ENCODE measurements at places on chromosomes 4 and X.

DNA sequence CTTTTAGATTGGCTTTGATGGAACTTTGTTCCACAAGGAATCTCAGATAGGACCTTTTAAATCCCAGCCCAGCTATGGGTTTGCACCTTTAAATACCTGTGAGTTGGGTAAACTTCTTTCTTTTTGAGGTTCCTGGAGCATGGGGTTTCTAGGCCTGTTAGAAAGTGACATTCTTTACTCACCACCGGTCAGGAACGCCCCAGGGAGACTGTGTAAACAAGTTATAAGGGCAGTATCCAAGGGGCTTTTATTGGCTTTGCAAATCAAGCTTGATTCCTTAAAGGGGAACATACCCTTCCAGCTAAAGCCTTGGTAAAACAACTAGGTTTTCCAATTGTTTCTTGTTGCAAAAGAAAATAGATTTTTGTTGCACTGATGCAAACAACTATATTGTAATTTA lies 93.4 kb downstream of the TENT5D start:
- DNase-seq, result no peak

- DNase-seq, result no peak
Measured at GRCh38 chr4:101157415-101158133, 189.8 kb downstream of the PPP3CA start.

GRCh38 chr4:113950207-113950606 lies 29.2 kb downstream of the ARSJ start:
- DNase-seq, result no peak

DNA sequence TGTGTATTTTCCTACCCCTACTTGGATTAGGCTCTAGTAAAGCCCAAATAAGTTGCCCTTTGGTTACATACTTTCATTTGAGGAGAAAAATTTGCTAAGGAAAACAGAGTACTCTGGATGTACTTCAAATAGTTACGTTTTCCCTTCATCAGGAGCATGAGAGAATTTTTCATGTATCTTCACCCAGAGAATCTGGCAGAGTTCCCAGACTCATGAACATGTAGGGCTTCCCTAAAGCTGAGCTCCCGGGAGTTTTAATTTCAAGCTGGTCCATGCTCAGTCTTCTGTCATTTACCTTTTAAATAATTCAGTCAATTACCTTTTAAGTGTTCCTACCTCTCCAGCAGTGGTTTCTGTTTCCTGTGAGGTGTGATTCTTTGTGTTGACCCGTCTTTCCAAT lies 367.5 kb upstream of the GRID2 start:
- DNase-seq, result no peak

DNA sequence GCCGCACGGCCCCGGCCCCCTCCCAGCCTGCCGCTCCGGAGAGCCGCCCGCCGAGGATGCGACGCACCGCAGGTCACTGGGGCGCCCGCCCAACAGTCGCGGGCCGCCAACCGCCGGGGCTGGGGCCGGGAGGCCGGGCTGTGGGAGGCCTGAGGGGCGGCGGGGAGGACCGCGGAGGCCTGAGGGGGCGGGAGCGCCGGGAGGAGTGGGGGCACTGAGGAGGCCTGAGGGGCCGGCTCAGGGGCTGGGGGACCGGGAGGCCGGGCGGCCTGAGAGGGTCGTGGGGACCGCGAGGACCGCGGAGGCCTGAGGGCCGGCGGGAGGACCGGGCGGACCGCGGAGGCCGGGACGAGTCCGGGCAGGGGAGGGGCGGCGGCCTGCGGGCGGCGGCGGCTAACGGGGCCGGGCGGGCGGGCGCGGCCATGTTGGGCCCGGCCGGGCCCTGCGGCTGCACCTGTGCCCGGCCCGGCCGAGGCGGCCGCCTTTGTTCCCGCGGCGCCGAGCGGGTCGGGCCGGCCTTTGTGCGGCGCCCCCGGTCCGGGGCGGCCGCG lies 353 bp downstream of the NSD2 start:
- peak; percentile 3 for DNase-seq

GRCh38 chr4:168550064-168550766 lies 53.4 kb downstream of the PALLD start:
- DNase-seq, result no peak

DNA sequence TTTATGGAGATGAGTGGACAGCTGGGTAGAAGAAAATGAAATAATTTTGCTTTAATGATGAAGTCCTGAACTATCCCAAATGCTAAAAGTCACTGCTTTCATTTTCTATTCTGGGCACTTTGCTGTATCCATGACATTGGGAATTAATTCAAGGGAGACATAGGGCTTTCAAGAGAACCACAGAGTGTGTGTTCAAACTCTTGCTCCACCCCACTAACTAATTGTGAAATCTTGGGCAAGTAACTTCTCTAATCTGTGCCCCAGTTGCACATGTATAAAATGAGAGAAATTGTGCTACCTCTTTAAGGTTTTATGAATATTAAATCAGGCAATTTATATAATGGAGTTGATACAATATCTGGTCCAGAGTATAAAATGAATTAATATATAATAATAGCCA lies 1422.0 kb downstream of the ADGRL3 start:
- no peak for DNase-seq

DNA sequence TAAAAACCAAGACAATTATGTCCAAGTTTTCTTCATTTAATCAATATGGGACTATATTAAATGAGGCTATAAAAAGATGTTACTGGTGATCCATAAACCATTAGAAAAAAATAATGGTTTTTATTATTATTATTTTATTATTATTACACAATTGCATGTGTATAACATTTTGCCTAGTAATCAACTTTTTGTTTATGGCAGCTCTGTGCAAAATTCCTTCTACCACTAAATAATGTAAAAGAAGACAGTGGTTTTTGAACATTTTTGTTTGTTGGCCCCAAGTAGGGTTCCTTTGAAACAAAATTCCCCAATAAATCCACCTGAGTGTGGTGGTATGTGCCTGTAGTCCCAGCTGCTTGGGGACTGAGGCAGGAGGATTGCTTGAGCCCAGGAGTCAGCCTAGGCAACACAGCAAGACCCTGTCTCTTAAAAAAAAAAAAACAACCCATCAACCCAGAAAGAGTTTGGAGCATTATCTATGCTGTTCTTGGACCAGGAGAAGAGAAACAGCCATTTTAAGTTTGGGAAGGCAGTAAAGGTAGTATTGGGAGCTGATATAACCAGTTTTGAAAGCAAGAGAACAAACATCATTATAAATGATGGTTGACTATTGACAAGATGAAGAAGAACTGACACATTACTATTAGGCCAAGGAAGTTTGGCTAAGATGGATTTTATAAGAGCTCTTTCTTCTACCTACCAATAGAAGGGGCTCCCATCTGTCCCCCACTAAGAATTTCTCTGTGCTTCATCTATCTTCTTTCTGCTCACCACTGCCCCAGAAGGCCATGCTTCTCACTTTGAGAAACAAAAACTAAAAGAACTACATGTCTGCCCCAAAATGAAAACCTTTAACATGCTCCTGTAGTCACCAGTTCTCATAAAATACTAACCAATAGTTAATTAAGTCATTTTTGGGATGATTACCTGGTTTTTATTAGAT lies 2.2 kb downstream of the TMEM156 start:
- DNase-seq, result no peak

- no peak for DNase-seq
Measured at GRCh38 chrX:8237718-8238117, 66.7 kb upstream of the VCX2 start.

DNA sequence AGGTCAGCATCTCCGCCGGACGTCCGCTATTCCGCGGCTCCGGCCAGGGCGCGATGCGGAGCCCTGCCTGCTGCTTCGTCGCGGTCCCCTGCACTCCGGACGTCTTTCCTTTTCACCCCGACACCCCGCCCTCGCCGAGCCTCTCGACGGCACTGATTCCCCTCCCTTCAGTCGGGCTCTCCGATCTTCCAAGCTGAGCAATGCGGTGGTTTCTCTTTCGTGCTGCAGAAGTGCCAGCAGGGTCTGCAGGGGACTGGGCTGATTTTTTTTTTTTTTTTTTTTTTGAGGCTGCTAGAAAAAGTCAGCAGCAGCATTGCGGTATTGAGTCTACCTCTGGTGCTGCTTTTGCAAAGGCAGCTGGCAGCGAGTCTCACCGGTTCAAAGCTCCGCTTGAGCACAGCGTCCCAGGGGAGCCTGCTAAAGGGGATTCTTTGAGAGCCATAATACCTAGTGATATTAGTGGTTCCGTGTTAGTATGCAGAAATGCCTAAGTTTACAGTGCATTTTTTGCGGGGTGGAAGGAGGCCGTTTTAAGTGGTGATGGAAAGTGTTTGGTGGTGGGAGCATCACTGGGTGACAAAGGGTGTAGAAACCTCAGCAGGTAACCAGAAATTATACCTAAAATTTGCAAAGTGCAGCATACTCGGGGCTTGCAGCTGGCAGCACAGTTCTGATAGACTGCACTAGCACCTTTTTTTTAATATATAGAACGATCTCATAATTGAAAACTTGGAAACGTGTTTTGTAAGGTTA lies 969 bp downstream of the STIM2 start:
- peak; percentile 62 for DNase-seq

DNA sequence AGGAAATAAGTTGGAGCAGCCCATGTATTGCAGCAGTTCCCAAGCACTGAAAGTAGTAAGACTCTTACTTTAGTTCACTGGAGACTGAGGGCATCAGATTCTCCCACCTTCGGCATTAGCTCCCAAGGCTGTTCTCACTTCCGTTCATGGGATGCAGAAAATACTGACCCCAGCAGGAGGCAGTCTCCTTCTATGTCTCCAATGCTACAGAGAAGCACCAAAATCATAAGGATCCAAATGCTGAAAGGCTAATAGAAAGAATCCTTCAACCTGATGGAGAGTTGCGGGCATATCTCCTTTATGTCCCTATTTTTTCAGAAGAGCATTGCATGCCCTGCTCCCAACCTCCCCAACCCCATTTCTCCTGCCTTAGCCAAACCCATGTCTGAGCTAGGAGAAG lies 32.4 kb downstream of the ADH7 start:
- no peak for DNase-seq

GRCh38 chr4:150942539-150942938 lies 72.5 kb downstream of the LRBA start:
- no peak for DNase-seq

GRCh38 chr4:128980816-128981326 lies 112.5 kb downstream of the SCLT1 start:
- no peak for DNase-seq

- DNase-seq, result peak; percentile 10
Measured at GRCh38 chrX:69093960-69094871, 71.0 kb downstream of the PJA1 start.

GRCh38 chr4:92333016-92333415 lies 29.2 kb downstream of the GRID2 start:
- no peak for DNase-seq

DNA sequence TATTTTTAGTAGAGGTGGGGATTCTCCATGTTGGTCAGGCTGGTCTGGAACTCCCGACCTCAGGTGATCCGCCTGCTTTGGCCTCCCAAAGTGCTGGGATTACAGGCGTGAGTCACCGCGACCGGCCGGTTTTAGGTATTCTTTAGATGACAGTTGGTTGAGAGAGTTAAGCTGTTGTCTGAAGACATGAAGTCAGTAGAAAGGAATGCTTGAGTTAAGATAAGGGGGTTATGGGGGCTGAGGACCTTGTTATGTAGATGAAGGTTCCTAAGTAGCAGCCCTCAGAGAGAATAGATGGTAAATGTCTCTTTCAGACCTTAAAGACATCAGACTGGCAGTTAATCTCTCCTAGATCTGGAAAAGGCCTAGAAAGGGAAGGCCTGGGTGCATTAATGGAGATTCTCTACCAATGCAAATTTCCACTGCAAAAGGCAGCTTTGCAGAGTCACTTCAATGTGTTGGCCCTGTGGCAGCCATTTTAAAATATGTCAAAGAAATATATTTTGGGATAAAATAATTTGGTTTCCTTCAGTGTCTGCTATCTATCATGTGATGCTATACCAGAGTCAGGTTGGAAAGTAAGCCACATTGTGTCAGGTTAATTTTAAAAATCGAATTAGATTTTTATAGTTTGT lies 6.4 kb upstream of the ZNF674 start:
- DNase-seq, result peak; percentile 46

DNA sequence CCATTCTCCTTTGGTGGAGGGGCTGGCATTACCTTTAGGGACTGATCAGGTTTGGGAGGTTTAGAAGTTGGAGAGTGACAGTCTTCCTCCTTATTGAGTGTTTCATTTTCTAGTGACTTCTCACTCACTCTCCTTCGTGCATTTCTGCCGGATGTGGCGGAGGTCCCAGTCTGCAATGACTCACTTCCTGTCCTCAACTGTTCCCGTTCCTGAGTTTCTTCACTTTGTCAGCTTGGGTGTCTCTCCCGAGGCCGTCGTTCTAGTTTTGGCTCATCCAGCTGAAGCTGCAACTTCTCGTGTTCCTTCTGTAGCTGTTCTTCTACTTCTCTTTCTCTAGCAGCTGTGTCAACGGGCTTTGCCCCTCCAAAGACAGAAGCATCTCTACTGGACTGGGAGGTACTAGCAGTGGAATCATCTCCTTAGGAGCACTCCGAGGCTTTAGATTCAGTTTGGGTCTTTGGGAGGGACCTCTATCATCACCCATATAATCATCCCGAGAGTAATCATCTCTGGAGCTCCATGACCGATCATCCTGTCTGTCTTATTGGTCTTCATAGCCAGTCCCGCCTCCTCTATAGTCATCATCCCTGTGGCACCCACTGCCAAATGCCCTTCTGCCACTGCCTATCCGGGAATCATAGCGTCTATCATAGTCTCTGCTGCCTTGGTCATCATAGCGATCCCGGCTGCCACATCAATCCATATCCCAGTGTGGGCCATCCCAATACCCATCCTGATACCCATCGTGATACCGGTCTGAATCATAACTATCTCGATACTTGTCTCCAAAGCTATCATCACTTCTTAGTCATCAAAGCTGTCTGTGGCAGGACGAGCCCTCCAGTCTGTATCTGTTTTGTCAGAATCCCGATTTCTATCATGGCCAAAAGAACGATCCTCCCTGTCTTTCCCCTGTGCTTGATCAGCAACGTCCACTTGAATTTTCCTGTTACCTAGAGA lies 35.3 kb upstream of the VSIG4 start:
- DNase-seq, result no peak

DNA sequence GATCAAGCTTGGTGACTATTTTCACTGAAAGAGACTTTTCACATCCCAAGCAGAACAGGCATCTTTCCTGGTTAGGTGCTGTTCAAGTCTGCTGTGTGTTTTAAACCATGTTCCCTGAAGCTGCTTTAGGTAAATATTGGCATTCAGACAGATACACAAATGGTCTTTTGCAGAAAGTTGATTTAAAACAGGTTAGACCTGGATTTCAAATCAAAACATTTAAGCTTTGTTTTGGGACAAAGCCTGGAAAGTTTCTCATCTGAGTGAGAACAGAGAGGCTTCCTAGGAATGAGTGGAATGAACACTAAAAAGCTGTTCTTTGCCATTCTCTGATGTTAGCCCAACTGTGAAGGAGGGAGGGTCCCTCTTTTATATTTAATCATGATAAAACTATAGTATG lies 10.1 kb downstream of the ANXA3 start:
- DNase-seq, result no peak

- DNase-seq, result no peak
Measured at GRCh38 chrX:54980334-54980733, 13.7 kb downstream of the PFKFB1 start.

- no peak for DNase-seq
Measured at GRCh38 chrX:126655061-126655460, 102.4 kb upstream of the DCAF12L1 start.

GRCh38 chr4:84719115-84719514 lies 136.2 kb downstream of the CDS1 start:
- no peak for DNase-seq

All from HCEC 1CT (cell line).